ENCODE measurements at places on chromosomes 1 and 21.

DNA sequence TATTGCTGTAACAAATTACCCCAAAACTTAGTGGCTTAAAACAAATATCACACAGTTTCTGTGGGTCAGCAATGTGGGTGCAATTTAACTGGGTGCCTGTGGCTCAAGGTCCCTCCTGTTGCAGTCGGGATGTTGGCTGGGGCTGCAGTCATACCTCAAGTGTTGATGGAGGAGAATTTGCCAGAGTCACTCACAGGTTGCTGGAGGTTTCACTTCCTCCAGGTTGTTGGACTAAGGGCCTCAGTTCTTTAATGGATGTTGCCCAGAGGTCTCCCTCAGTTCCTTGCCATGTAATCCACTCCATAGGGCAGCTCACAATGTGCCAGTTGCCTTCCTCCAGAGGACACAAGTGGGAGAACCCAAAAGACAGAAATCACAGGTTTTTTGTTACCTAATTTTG lies 2.5 kb upstream of the TAF13 start:
- no peak for DNase-seq

DNA sequence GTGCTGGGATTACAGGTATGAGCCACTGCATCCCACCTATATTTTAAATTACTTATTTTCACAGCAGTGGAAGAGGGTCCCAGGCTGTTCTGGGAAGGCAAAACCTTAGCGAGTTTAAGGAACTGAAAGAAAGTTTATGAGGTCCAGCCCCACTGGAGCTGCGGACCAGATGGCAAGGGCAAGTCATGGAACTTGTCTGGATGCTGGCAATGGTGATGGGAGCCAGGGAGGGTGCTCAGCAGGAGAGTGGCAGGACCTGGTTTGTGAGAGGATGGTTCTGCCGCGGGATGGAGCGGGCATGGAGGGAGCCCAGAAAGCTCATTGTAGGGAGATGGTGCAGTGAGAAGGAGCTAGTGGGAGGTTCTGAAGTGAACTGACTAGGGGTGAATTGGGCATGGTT lies 50.6 kb upstream of the SLC45A1 start:
- no peak for DNase-seq

DNA sequence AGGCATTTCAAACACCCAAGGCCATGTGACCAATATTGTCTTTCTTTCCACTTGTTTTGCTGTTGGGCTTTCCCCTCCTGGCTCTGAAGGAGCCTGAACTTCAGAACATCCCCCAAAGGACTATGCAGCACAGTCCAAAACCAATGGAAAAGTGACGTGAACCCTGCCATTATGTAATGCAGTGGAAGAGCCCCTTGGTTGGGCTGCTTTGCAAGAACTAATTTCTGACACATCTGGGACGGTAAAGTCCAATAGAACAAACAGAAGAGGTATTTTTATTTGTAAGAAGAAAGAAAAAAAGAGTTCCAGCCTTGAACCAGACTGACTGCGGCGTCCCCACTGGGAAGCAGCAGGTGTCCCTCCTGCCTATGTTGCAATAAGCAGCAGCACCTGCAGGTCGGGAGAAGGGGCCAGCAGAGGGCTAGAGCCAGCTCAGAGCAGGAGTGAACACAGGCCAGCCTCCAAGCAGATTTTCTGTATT lies 116.7 kb downstream of the CDC7 start:
- peak; percentile 57 for DNase-seq

GRCh38 chr1:58732087-58732775 lies 32.4 kb upstream of the MYSM1 start:
- DNase-seq, result no peak

- DNase-seq, result no peak
Observed at GRCh38 chr1:34306568-34306967, 129.9 kb downstream of the C1orf94 start.

DNA sequence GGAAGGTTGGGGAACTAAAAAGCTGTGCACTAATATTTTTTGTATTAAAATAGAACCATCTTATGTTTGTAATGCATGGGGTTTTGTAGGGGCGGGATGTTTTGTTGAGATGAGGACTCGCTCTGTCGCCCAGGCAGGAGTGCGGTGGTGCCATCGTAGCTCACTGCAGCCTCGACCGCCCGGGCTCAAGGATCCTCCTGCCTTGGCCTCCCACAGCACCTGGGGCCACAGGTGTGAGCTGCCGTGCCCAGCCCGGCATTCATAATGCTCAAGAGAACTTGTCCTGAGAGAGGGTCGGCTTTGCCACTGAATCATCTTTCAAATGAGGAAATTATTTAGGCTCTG lies 3.0 kb upstream of the C1orf159 start:
- no peak for DNase-seq

GRCh38 chr1:17661546-17662157 lies 93.5 kb upstream of the ACTL8 start:
- peak; percentile 54 for DNase-seq

GRCh38 chr1:205258719-205259118 lies 31.0 kb downstream of the TMCC2 start:
- DNase-seq, result no peak

- DNase-seq, result no peak
Observed at GRCh38 chr1:201586806-201587205, 47.9 kb downstream of the NAV1 start.

DNA sequence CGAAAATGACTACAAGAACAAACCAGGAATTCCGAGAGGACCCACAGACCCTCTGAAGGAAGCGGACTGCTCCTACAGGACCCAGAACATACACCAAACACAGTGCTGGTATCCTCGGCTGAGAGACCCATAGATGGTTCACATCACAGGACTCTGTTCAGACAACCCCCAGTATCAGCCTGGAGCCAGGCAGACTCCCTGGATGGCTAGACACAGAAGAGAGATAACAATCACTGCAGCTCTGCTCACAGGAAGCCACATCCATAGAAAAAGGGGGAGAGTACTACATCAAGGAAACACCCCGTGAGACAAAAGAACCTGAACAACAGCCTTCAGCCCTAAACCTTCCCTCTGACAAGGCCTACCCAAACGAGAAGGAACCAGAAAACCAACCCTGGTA lies 434.0 kb upstream of the NR5A2 start:
- DNase-seq, result no peak

DNA sequence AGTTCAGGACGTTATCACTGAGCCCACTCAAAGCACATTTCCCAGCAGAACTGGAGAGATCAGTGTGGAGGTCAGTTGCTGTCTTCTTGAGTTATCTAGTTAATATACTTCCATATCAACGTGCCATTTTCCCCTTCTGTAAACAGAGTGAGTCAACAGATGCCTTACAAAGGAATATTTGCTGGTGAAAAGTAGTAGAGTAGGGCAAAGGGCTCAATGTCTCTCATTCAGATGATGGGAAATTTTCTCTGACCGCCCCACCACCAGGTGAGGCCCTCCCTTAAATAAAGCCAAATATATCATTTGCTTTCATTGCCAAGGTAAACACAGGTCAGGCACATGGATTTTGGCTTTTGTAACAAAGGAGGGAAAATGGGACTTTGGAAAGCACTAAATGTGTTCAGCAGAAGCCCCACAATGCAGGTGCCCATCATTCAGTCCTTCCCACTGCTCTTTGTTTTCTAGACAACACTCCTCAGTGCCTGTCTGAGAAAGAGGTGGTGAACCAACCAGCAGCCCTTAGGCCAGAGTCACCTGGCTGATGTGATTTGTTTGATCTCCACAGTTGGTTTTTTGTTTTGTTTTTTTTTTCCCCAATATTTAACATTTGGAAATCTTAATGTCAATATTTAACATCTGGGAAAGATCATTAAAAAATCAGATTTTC lies 40.5 kb upstream of the SAMD13 start:
- DNase-seq, result peak; percentile 75

GRCh38 chr21:25214676-25215075 lies 392.6 kb downstream of the MRPL39 start:
- no peak for DNase-seq

- DNase-seq, result no peak
Observed at GRCh38 chr1:22364764-22365163, 86.9 kb upstream of the ZBTB40 start.

DNA sequence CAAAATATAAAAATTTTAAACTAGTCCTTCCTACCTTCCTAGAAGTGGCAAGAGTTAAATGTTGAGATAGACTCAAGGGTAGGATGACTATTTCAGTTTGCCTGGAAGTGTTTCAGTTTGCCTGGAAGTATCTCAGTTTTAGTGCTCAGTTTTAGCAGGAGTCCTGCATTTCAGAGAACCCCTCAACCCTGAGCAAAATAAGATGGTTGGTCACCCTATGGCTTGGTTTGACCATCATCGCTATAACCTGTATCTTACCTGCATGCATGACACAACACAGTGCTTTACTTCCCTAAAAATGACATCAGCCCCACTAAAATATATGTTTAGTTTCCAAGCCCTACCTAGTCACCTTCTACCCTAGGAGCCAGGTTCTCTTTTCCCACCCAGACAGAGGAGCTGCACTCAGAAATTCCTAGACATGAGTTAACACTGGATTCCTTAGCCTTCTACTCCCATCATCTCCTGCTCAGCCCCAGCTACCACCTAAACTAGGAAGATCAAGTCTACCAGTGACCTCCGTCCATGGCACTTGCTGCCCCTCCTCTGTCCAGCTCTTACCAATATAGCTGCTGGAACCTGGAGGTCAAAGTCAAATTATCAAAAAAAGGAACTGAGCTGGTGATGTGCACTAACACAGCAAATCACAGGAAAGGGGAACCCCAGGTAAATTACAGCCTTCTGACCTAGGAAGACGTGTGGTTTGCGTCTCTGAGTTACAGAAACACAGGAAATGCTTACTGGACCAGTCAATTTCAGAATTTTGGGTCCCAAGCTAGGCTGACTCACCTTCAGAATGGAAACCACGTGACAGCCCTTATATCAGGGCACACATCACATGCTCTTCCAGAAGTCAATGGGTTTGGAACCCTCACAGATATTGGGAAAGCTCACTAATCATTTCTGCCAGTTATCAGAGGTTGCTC lies 2.2 kb upstream of the G0S2 start:
- no peak for DNase-seq

GRCh38 chr1:44827197-44828002 lies 15.7 kb downstream of the PTCH2 start:
- DNase-seq, result no peak

GRCh38 chr1:243341074-243341473 lies 85.2 kb downstream of the SDCCAG8 start:
- no peak for DNase-seq

GRCh38 chr1:186440584-186440983 lies 20.3 kb downstream of the PDC start:
- DNase-seq, result no peak

- DNase-seq, result no peak
Observed at GRCh38 chr1:235644693-235645305, 4.8 kb downstream of the GNG4 start.

- no peak for DNase-seq
Observed at GRCh38 chr1:12179676-12180075, 12.9 kb downstream of the TNFRSF1B start.

GRCh38 chr1:29310616-29311180 lies 74.4 kb downstream of the PTPRU start:
- DNase-seq, result peak; percentile 24

GRCh38 chr1:998995-999724 lies 737 bp downstream of the HES4 start:
- DNase-seq, result no peak

DNA sequence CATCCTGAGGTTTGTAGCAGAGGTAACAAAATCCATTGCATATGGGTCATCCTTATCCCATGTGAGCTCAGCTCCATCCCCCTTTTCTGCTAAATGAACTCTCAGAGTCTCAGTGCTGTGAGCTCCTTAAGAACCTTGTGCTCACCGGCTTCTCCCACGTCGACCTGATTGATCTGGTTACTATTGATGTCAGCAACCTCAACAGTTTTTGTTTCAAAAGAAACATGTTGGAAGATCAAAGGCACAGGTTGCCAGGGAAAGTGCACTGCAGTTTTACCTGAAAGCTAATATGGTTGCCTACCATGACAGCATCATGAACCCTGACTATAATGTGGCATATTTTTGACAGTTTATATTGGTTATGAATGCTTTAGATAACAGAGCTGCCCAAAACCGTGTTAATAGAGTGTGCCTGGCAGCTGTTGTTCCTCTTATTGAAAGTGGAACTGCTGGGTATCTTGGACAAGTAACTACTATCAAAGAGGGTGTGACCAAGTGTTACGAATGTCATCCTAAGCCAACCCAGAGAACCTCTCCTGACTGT lies 131.4 kb downstream of the HS2ST1 start:
- no peak for DNase-seq

GRCh38 chr1:92956254-92957029 lies 4.8 kb downstream of the DIPK1A start:
- no peak for DNase-seq

Measured in NCI-H345 (cell line).